ENCODE measurements at places on chromosomes 6 and 20.

DNA sequence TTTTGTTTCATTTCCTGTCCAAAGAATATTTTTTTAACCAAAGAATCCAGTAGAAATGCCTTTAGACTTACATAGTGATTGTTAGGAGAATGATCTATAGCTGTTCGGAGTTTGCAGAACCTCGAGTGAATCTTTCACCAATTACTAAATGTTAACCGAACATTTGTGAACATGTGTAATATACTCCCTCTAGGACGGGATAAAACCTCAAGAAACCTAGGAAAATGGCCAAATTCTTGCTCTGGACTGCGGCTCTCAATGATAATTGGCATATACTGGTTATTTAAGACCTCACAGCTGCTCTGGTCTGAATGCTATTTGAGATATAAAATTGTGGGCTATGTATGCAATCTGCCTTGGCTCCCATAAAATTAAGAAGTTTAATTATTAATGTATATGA lies 137.1 kb downstream of the PACRG start:
- no peak for DNase-seq

DNA sequence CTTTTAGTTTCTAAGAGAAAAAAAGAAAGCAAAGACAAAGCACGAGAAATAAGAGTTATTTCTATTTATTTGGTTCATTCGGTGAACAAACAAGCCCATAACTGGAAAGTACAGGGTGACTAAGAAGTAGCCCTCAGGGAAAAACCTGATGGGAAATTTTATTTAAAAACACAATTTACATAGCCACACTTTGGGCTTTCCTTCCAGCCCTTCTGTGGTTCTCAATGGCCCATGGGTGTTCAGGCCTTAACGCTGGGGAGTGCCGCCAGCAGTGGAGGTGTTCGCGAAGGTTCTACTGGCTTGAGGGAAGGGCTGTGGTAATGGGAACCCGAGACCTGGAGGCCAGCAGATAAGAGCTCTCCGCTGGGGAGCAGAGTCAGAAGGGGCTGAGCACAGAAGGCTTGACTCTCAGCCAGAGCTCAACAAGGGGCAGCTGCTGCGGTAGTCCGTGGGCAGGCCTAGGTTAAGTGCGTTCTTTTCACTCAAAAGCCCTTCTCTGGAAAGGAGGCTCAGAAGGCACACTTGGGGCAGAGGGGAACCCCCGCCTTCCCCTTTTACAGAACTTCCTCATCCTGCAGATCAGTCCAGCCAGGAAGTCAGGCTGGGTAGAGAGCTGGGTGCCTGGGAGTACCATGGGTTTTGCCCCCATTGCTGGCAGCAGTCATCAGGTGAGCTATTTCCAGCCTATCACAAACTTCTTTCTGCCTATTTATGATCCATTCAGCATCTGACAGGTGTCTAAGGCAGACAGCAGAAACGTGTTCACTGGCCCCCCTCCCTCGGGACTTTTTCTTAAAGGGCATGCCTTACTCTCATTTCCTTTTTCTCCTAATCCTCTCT lies 8.8 kb upstream of the CD83 start:
- DNase-seq = peak; percentile 30

DNA sequence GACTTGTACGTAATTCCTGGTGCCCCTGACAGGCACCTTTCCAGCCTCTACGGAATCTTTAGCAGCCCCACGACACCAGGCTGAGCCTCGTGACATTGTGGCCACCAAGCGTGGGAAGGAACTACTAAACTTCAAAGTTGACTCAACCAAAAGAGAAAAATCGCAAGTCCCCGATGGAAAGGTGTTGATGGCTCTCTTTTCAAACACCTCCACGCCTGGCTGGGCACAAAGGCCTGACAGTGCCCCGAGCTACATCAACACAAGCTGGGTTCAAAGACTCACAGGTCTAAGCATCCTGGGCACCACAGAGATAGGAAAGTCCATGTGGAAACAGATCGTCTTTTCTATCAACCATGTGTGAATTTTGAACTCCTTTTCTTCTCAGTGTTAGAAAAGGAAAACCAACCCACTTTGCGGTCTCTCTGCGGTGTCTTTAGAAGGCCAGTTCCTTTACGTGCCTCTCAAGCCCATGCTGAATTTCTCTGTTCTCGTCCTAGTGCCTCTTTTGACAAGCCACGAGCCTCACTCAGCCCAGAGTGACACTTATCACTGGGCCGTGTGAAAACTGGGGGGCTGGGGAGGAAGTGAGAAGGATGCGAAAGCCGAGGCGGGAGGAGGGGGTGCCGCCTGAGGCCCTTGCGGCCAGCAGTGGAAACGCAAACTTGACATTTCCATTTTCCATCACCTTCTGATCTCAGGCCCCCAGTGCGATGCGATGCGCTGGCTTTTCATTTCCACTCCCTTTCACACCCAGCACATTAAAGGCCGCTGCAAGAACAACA lies 59.4 kb downstream of the GFOD1 start:
- peak; percentile 64 for DNase-seq

DNA sequence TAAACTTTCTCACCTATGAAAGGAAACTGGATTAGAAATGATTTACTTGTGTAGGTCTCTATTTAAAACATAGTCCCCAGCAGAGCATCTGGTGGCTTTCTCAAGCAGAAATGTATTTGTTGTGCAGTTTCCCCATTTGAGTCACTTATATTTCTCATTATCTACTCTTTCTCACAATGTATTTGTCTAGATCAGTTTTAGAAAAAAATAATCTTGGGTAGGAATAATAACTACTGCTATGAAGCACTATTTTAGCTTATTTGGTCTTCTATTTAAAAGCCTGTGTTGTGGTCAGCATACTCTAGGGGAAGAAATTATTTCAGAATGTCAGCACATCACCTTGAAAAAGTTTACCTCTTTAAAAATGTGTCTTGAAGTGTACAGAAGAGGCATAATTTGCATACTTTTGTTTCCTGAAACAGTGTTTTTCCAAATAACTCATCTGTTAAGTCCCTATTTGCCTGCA lies 60.9 kb upstream of the PRL start:
- DNase-seq = no peak

DNA sequence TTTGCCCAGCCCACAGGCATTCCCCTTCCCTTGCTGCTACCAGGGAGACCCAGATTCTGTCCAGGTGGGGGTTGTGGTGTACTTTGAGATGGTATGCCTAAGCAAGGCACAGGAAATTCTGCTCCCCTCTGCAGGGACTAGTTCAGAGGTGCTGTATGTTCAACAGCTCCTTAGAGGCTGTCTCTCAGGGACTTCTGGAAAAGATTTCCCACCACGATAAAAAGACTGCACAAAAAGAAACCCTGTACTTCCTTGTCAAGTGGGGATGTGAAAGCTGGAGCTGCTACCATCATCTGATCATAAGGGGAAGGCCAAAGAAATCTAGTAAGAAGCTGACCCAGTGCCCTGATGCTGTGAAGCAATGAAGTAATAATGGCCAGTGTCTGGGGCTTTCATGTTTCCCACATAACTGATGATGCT lies 51.5 kb upstream of the SMIM29 start:
- no peak for DNase-seq

DNA sequence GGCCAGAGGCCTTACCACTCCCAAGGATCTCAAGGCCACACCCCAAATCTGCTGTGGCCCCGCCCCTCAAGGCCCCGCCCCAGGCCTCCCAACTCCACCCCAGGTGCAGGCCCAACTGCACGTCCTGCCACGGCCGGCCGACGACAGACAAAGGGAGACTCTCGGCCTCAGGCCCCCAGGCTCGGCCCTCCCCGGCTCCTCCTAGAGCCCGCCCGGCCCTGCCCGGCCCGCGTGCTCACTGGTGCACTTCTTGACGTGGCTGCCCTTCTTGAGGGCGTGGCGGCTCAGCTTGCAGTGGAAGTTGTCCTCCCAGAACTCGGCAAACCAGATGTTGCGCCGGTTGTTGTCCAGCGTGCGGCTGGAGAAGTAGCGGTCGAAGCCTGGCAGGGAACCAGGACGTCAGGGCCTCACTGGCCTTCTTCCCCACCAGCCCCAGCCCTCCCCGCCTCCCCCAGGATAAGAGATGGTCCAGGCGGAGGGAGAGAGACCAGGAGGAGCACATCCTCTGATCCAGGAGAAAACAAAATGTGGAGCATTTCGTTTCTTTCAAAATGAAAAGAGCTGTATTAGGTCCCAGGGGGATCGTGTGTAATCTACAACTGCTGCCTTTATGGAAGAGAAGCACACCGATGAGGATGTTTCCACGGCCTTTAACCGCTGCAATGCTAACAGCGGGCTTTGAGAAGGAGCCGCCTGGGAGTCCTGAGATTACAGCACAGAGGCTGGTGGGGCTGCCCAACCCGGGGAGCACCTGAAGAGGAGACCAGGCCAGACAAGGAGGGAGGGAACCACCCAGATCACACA lies 89.4 kb downstream of the GRM4 start:
- no peak for DNase-seq

GRCh38 chr6:81977486-81977885 lies 225.0 kb upstream of the TENT5A start:
- DNase-seq = no peak
